Fibroblast of skin of back (primary cell): ENCODE measurements at places on chromosomes 3 and 15.

DNA sequence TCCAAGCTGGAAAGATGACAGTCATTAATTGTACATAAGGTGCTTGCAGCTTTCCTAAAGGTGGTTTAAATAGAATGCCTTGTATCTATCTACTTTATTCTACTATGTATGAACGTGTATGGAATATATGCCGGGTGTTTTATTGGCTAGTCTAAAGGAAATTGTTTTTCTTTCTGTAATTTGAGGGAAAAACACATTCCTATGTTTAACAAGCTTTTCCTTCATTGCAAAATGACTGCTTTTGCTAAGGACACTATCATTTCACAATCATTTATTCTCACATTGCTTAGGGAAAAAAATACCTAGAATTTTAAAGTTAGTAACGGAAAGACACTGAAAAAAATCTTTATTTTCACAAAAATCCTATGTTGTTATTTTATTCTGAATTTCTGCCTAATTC lies 141.7 kb downstream of the WDR76 start:
- DNase-seq, result no peak

DNA sequence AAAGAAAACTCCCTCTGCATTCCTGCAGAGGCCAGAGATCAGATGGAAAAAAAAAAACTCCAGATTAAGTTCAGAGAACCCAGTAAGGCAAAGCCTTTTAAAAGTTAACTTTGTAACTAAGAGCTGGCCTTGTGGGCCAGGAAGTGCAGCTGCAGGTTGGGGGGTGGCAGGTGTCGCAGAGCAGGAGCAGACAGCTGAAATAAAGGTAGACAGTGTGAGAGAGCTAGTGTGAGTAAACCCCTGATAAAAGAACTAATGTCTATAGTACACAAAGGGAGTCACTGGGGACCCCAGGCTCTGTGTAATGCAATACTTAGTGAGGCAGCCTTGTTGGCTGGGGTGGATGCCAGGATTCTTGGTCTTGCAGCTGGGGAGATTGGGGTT lies 42.1 kb downstream of the PPCDC start:
- DNase-seq, result no peak

GRCh38 chr3:110344897-110345767 lies 726.5 kb upstream of the NECTIN3 start:
- DNase-seq, result peak; percentile 17

GRCh38 chr15:40307421-40308211 lies at the start of gene PLCB2:
Gene PLCB2, minus strand, starts transcription at chr15:40307935. Its CDS starts 263 bp downstream, at chr15:40307672.
- no peak for DNase-seq

DNA sequence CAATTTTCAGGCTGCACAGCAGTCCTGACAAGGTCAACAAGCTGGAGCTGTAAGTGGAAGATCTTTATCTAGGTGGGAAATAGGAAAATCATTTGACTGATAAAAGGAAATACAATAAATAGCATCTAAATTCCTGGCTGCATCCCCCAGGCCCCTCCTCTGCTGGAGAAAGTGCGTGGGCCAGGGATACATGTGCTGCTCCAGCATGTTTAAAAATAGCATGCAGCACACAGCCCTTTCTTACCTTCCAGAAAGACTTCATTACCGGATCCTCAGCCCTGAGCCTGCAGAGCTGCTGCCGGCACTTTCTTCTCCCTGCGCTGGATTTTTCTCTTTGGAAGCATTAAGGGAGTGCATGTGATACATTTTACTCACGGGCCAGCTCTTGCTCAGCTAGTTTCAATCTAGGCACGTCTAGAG lies 77.3 kb downstream of the HMG20A start:
- DNase-seq, result no peak

DNA sequence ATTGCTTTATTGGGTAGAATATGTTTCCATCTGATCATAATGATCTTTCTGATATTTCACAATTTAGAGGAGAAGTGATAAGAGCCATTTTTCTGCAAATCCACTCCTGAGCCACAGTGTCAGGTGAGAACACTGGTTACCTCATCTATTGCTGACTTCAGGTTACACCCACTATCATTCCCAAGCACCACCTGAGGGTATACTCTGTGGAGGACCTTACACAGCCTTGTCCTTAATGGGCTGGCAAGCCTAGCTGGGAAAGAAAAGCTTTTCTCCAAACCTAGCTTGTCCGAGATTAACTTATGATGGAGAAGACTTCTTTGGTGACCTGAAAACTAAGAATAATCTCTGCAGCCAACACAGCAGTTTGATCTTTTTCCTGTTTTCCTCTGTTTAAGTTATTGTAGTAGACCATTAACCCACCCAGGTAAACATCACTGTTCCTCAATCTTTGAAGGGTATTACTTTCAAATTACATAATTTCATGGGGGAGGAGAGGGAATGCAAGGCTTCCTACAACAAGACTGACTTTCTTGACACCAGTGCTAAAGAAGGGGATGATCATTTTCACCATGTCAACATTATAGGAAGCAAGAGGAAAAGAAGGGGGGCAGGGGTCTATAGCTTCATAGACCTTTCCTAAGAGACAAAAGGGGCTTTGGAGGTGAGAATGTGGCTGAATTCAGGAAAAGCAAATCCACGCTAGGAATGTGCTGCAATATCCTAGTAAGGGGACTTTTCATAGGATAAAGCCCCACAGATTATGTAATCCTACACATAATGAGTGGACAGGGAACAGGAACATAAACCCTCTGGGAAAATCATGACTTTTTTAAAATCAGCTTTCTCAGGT lies 1.7 kb downstream of the NCEH1 start:
- no peak for DNase-seq

DNA sequence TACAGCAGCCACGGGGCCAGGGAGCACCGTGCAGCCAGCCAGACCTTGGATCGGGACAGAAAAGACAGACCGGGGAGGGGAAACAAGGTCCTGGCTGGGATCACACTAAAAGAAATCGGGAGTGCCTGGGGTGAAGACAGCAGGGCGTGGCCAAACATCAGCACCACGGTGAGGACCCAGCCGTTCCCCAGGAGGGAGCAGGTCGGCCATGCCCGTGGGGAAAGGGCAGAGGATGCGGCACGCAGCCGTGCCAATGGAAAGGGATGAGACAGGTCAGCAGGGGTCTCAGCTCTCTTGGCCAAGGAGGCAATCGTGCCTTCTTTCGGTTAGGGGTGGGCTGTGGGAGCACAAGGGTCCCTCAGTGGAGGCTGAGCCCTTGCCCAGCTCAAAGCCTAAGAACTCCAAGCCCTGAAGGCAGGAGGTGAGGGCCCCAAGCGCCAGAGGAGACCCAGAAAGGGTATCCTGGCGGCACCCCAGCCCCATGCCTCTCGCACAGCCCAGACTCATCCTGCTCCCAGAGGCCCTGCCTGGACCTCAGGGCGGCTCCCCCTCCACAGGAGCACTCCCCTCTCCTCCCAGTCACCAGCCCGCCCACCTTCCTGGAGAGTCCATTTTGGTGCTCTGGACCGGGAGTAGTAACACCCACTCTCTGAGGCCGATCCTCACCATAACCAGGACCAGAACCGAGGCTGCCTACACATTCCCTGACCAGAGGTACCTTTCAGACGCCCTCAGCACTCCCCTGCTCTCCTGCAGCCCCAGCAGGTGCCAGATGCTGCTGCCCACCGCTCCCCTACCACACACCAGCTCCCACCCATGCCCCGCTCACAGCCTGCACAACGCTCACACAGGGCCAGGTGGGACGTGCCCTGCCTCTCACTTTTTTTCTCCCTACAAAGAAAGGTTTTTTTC lies 23.2 kb upstream of the OCA2 start:
- no peak for DNase-seq

- DNase-seq, result peak; percentile 70
Measured at GRCh38 chr15:77138167-77138522, 67.2 kb upstream of the TSPAN3 start.

- DNase-seq, result no peak
Measured at GRCh38 chr3:48687220-48687678, 1.5 kb upstream of the NCKIPSD start.

GRCh38 chr3:74636981-74637380 lies 22.5 kb upstream of the CNTN3 start:
- peak; percentile 84 for DNase-seq

DNA sequence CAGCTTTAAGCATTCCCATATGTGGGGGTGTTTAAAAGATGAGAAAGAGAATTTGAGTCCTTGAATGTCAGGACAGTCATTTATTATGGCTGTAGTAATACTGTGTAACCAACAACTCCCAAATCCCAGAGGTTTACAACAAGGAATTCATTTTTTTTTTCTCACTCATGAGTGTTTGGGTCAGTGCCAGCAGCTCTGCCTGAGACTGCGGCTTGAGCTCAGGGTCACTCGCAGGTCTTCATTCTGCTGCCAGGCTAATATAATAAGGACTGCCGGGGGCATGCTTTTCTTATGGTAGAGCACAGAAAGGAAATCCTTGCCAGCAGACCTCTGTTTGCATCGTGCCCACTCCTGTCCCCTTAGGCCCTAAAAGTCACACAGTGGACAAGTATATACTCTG lies 277.9 kb upstream of the LMCD1 start:
- DNase-seq, result peak; percentile 82

DNA sequence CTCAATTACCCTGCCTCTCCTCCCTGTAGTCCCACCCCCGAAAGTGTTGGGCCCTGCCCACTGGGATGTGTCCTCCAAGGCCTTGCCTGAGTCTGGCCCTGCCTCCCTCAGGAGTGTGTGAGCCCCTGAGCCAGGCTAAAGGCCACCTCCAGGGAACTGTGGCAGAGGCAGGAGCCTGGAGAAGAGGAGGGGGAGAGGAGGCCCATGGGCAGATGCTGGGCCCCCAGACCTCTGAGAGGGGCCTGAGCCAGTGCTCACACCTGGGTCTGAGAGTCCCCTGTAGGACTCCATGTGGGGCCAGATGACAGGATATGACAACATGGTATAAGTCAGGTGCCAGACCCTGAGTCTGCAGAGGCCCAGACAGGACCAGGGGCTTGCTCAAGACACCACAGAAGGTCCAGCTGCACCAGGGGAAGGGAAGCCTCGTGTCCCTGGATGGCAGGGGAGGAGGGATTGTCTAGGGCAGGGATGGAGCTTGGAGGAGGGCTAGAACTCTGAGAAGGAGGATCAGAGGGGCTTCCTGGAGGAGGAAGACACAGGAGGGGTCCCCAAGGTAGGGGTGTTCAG lies 217.9 kb downstream of the TBC1D2B start:
- no peak for DNase-seq

DNA sequence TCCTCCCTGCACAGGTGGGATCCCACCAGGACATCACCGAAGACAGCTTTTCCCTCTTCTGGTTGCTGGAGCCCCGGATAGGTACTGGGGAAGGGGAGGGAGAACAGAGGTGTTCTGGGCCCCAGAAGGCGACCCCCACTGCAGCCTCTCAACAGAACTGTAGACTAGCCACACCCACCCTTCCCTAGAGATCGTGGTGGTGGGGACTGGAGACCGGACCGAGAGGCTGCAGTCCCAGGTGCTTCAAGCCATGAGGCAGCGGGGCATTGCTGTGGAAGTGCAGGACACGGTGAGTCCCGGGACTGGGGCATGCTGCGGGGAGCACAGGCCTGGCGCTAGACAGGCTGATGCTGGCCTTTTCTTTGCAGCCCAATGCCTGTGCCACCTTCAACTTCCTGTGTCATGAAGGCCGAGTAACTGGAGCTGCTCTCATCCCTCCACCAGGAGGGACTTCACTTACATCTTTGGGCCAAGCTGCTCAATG lies 809 bp downstream of the NDUFAF3 start:
- DNase-seq, result no peak

DNA sequence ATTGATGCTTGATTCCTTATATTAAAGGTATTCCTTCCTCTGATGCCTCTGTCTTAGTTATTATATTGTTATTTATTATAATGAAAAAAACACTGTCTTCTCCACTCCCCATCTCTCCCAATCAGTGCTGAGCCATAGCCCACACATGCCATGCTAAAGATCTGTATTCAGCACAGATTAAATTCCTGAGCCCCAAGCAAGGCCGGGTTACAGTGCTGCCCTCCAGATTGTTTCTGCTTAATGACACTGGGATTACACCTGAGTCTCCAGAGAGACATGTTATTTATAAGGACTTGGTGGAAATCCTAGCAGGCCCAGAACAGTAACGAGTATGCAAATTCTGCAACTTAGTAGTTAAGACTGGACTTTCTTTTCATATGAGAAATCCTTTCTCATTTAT lies 305.9 kb upstream of the UMPS start:
- DNase-seq, result no peak

- DNase-seq, result peak; percentile 57
Measured at GRCh38 chr15:74173380-74174218, at the start of gene ISLR. Gene ISLR, plus strand, starts transcription at chr15:74173710. Its CDS starts 1,149 bp downstream, at chr15:74174859.

DNA sequence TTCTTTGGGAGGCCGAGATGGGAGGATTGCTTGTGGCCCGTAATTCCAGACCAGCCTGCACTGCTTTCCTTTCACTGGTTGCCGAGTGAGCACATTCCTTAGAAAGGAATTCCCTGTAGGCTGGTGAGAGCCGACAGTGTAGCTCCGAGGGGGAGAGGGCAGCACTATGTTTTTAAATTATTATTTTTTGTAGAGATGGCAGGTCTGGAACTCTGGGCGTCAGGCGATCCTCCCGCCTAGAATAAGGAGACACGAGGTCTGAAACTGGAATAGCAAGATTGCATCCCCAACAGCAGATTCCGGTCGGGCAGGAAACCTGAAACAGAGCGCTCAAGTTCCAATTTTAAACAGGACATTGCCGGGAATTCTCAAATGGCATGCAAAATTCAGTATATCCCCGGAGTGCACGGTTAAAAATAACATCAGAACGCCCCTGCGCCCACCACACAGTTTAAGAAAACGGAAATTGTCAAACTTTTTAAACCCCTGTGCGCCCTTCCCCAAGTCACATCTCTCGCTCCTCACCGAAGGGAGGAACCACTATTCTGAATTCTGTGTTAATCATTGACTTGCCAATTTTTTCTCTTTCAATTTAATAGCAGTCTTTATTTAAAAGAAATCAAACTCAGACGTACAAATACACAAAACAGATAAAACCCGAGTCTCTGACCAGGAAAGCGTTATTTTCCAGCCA lies 643 bp upstream of the RNU5B-1 start:
- DNase-seq, result peak; percentile 78
